ENCODE measurements at places on chromosomes 1 and 21.

DNA sequence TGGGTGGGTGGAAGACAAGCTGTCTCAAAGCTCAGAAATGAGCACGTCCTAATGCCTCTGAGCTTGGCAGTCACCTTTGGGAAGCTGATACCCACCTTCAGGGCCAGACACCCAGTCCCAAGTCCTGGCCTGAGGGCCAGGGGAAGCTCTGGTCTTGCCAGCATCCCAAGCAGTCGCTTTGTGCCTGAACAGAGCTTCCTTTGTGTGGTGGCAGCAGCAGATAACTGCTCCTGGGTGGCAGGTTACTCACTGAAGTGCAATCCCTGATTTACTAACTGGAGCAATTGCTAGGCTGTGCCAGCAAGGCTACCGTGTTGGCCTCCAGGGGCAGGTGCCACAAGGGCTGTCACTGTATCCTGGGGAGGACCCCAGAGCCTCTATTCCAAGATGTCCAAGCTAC lies 40.4 kb upstream of the GRHL3 start:
- DNase-seq: no peak

GRCh38 chr1:205369701-205370123 lies 13.0 kb upstream of the KLHDC8A start:
- no peak for DNase-seq

DNA sequence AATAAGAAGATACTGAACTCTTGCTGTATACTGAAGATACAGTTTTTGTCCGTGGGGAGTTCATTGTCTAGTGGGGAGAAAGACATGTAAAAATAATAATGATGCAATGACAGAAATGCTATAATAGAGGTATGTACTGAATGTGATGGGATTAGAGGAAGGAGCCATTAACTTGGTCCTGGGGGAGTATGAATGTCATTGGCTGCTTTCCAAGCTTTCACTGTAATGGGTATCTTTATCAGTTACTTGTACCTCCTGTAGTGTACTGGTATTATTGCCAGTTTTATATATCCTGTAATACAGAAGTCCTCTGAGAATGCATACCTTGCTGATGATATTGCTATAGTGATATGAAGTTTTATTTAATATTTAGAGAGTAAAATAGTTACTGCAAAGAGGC lies 7.4 kb downstream of the BTBD8 start:
- no peak for DNase-seq

DNA sequence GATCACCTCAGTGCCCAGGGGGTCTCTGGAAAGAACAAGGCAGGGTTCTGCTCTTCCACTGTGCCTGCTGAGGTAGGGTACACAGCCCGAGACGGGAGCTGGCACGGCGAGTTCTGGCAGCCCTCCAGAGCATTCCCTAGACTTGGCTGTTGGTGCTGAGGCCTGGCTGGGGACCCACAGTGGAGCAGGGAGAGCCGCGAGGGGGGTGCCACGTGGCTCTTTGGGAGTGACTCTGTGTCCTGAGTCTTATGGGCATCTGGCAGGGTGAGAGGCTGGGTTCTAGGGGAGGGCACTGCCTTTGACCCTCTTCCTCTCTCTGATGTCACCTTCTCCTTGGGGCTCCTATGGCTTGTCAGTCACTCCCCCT lies 336.4 kb downstream of the CAMTA1 start:
- no peak for DNase-seq

GRCh38 chr1:21152423-21153100 lies 24.1 kb downstream of the EIF4G3 start:
- no peak for DNase-seq

DNA sequence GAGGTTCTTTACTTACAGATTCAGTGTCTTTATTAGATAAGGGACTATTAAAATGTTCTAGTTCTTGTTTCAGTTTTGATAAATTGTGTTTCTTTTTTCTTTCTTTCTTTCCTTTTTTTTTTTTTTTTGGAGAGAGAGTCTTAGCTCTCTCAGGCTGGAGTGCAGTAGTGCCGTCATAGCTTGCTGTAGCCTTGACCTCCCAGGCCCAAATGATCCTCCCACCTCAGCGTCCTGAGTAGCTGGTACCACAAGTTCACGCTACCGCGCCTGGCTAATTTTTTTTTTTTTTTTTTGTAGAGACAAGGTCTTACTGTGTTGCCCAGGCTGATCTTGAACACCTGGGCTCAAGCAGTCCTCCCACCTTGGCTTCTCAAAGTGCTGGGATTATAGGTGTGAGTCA lies 76.6 kb downstream of the TMEM200B start:
- DNase-seq: no peak

DNA sequence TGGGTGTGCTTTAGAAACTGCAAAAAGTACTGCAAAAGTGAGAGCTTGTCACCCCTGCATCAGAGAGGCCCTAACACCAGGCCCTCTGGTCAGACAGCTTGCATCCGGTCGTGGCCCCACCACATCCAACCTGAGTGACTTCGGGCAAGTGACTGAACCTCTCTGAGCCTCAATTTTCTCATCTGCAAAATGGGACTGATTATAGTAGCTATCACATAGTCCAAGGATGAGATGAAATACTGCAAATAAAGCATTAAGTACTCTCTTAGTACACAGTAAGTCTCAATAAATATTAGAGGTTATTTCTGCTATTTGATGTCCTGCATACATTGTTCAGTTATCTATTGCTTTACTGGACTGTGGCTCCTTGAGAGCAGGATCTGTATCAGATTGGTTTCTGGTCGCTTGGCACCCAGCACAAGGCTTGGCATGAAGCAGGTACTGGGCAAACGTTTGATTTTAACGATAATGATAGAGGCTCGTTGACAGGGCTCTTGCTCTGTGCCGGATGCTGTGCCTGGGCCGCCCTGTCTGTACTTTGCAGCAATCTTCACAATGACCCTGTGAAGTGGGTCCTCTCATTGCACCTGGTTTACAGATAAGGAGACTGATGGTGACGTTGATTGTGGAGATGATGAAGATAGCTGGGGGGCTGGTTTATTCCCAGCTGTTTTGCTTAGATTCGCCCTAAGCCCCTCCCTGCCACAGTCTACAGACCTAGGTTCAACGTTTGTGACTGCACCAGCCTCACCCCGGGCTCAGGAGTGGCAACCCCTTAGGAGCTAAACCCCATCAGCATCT lies 43.6 kb downstream of the RAP1GAP start:
- no peak for DNase-seq

- no peak for DNase-seq
These were observed 5.3 kb upstream of the CHD1L start for GRCh38 chr1:147236959-147237791.

DNA sequence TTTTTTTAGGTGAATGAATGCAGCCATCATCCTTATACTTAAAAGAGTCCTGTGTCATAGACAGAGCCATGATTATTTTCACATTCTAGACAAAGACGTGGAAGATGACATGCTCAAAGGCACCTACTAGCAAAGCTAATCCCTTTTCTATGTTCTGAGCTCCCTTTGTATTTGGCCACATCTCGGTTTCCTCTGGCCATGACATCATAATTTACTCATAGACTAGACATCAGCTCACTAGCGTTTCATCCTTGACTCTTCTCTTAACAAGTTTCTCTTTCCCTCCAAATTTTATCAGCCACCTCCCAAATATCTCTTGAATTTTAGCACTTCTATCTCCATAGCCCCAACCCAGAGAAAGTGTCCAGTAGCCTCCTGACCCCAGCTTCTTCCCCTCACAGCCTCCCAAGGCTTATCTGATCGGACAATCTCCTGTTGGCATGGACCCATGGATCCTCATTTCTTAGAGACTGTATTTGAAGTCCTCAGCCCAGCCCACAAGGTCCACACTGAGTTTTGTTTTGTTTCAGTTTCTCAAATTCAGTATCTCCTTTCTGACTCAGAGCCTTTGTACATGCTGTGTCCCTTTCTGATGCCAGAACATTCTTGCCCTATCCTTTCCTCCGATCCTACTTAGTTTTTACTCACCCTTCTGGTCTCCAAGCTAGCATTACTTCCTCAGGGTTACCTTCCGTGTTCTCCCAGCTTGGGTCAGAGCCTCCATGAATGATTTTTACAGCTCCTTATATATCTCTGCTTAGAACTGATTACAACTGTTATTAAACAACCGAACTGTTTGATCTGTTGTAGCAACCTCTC lies 33.0 kb upstream of the EPS8L3 start:
- peak; percentile 60 for DNase-seq

All from suppressor macrophage treated with lipopolysaccharide for 4 hours (primary cell).